Neural crest cell (in vitro differentiated cells): ENCODE measurements at places on chromosomes 4 and X.

DNA sequence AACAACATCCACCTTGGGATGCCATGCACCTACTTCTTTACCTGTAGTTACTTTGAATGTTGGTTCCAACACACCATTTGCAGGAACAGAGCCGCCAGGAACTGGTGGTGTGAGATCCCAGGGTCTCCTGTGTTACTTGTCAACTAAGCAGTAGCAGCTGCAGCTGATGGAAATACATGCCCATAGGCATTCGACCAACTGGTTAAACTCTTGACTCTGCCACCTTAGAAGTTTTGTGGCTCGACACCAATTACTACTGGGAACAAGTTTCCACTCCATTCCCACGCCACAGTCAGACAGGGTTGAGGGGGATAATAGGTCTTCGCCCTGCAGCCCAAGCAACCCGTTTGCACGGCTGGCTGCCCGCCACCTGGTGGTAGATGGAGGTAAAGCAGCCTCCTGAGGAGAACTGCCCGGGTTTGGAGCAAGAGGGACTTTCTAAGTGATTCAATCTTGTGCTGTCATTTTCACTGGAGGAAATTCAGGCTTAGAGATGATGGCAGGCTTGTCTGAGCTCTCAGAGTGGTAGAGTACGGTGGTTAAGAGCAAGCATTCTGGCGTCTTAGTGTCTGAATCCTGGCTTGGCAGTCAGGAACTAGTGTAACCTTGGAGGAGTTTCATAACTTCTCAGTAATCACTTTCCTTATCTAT lies 119.1 kb upstream of the TRIM2 start:
- DNase-seq, result peak; percentile 94

GRCh38 chr4:139809757-139810140 lies 144.1 kb downstream of the MGST2 start:
- DNase-seq, result no peak

DNA sequence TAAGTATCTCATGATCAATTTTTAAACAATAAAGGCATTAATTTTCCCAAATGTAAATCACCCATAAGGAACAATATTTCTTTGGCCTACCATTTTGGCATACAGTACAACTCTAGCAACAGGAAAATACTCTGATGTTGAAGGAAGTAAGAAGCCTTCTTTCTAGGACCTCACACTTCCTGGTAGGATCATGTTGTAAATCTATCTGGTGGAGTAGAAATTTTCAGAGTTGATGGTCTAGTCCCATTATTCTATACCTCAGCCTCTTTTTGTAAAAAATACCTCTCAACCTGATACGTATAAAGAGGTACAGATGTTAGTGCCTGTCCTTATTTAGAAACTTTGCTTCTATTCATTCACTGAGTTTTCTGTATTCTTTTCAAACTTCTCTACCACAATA lies 40.2 kb upstream of the GRID2 start:
- DNase-seq, result no peak

DNA sequence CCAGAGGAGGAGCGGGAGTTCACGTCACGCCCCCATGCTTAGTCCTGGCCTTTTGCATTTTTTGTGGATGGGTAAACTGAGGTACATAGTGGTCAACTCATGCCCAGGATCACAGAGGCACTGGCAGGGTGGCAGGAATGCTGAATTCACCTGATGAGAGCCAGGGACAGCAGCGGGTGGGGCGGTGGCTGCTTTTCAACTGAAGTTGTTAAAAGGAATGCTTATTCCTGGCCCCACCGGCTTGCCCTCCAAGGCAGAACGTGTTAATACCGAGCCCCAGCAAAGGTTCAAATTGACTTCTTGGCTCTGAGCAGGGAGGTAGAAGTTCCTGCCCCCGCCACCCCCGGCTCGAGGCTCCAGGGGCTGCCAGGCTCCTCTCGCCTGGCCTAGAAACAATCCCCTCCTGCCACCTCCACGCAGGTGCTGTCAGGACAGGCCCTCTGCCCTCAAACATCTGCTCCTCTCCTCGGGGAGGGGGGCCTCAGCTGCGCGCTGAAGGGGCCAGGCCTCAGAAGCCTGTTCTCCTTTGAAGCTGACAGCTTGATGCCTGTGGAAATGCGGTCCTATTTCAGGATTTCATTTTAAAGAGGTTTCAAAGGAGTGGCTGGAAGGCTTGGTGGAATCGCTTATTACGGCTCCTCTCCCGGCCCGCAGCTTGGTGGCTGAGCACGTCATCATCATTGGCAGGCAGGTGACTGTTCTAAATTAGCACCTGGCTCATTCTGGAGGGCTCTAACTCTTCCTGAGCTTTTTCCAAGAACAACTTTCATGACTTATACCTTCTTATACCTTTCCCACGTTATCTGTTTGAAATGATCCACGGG lies 93.0 kb downstream of the PHKA2 start:
- DNase-seq, result no peak

- DNase-seq, result peak; percentile 35
Measured at GRCh38 chr4:183445097-183445428, 627 bp downstream of the CDKN2AIP start.

GRCh38 chr4:121784975-121785374 lies 16.1 kb upstream of the EXOSC9 start:
- no peak for DNase-seq

- DNase-seq, result no peak
Measured at GRCh38 chr4:177367336-177367735, 57.7 kb downstream of the NEIL3 start.
